ENCODE measurements at places on chromosomes 5 and 9.
A peak's percentile ranks its signal among the peaks of the same experiment; 100 is the strongest.

GRCh38 chr9:130467316-130467715 is 22.6 kb downstream of the ASS1 start:
- DNase-seq = no peak
- H3K27ac ChIP-seq = no peak overlapping the region
- H3K27me3 ChIP-seq = peaks cover 33% of the 10 kb centered on the region
- no peak overlapping the region for H3K4me3 ChIP-seq
- H3K4me1 ChIP-seq = no peaks in the 10 kb centered on the region
- no peaks in the 10 kb centered on the region for H3K36me3 ChIP-seq

- H3K27ac ChIP-seq = peak overlapping the region; percentile 28
- H3K4me3 ChIP-seq = no peak overlapping the region
- H3K27me3 ChIP-seq = peaks cover 8% of the 10 kb centered on the region
- H3K36me3 ChIP-seq = peaks cover 5% of the 10 kb centered on the region
- peaks cover 16% of the 10 kb centered on the region for H3K4me1 ChIP-seq
- peak; percentile 45 for DNase-seq
Measured at GRCh38 chr9:7216004-7216841, 458.4 kb downstream of the KDM4C start.

DNA sequence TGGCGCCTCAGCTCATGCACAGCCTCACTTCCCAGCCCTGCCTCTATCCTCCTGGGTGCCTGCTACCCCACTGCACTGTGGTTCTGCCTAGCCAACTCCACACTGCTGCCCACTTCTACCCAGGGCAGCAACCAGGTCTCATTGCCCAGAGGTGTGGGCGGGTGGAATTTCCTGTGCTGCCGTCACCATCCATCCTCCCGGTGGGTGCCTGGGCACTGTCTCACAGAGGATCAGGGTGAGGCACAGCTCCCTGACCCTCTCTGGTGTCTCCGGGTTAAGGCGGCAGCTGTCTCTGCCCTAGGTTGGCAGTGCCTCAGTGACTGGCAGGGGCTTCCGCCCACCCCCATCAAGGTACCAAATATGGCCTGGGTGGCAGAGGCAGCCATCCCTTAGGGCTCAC is 4.3 kb upstream of the MTMR12 start:
- H3K4me3 ChIP-seq = no peak overlapping the region
- peaks cover 5% of the 10 kb centered on the region for H3K36me3 ChIP-seq
- no peak overlapping the region for H3K27ac ChIP-seq
- H3K4me1 ChIP-seq = peaks cover 9% of the 10 kb centered on the region
- peaks cover 2% of the 10 kb centered on the region for H3K27me3 ChIP-seq

DNA sequence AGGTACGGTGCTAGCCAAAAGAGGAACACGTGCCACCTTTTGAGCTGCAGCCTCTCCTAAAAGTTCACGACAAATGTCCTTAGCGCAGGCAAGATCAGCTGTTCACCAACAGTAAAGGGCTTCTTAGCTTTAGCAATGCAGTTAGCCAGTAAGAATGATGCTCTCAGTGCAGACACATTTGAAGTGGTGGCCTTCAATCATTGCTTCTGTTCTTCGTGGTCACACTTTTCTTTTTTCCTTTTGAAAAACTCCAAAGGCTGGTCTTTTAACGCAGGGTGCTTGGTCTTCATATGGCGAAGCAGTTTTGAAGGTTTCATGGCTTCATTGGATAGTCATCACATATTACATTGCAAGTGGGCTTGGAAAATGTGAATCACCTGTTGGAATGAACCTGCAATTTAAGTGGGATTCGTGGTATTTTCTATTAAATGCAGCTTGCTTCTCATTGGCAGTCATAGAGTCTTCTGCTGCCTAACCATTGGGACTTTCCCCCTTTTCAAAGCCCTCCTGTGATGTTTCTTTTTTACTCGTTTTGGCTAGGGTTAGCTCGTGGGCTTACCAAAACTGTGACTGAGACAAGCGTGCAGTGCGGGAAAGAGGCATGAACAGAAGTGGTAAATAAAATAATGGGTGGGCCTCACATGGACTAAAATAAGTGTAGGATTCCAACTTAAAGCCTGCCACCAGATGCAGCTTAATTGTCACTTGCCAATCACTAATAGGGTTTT is 100.9 kb downstream of the MRPL36 start:
- peaks cover 25% of the 10 kb centered on the region for H3K4me1 ChIP-seq
- H3K27ac ChIP-seq = peak overlapping the region; percentile 17
- no peak for DNase-seq
- H3K27me3 ChIP-seq = peaks cover 12% of the 10 kb centered on the region
- no peak overlapping the region for H3K4me3 ChIP-seq

- no peaks in the 10 kb centered on the region for H3K36me3 ChIP-seq
- H3K27me3 ChIP-seq = no peaks in the 10 kb centered on the region
- no peak overlapping the region for H3K27ac ChIP-seq
- no peaks in the 10 kb centered on the region for H3K4me1 ChIP-seq
- no peak for DNase-seq
- no peak overlapping the region for H3K4me3 ChIP-seq
Measured at GRCh38 chr9:22650946-22651345, 204.3 kb downstream of the DMRTA1 start.

DNA sequence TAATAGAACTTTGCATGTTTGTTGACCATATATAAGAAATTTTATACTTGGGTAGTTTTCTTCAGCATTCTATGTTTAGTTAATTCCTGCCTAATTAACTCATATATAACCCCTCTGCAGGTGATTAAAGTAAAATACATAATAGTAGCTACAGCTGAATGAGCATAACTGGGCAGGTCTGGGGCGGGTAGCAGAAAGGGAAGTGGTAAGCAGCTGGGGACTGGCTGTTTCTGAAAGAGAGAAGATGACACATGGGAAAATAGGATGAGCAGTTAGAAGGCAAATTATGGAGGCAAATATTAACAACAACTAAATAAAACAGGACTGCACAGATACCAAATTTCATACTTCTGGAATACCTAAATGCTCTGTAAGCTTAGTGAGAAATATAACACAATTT is 128.1 kb downstream of the CPLANE1 start:
- no peaks in the 10 kb centered on the region for H3K27me3 ChIP-seq
- H3K4me1 ChIP-seq = no peaks in the 10 kb centered on the region
- peaks cover 6% of the 10 kb centered on the region for H3K36me3 ChIP-seq
- no peak for DNase-seq
- no peak overlapping the region for H3K27ac ChIP-seq

DNA sequence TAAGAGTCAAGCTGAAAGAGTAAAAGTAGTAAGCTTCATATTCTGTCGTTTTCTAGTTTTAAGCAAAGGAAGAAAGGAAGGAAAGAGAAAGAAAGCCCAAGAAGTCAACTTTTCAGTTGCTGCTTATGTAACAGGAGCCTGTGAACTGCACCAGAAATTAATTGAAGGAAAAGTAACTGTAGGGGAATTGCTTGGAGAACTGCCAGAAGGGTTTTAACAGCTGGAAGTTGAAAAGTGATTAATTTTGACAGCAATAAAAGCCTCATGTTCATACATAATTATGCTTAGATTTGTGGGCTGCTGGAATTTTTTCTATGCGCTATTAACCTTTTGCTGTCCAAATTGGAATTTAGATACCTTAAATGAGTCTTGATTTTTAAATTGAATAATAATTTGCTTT is 255.7 kb downstream of the ENC1 start:
- H3K4me3 ChIP-seq = no peak overlapping the region
- no peaks in the 10 kb centered on the region for H3K36me3 ChIP-seq
- H3K4me1 ChIP-seq = no peaks in the 10 kb centered on the region
- H3K27me3 ChIP-seq = peaks cover 6% of the 10 kb centered on the region
- H3K27ac ChIP-seq = no peak overlapping the region

GRCh38 chr5:101045689-101046088 is 142.6 kb upstream of the ST8SIA4 start:
- no peaks in the 10 kb centered on the region for H3K4me1 ChIP-seq
- H3K4me3 ChIP-seq = no peak overlapping the region
- H3K27me3 ChIP-seq = no peaks in the 10 kb centered on the region
- DNase-seq = no peak
- H3K27ac ChIP-seq = no peak overlapping the region

DNA sequence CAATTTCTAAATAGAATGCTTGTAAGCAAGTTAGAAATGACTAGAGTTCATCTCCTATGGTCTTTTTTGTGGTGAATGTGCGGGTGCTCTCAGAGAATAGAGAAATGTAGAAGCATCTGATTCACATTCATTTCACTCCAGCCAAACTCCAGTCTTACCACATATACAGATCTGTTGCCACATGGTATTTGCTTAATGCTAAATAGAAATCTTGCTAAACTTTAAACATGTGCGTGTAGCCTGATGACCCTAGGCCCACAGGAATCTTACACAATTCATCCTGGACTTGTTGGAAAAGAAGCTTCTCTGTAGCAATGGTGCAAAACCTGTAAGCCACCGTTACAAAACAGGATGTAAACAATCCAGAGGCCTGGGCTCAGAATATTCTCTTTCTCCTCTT is 135.2 kb downstream of the PCSK1 start:
- no peaks in the 10 kb centered on the region for H3K36me3 ChIP-seq
- no peaks in the 10 kb centered on the region for H3K4me1 ChIP-seq
- DNase-seq = no peak
- peaks cover 2% of the 10 kb centered on the region for H3K27me3 ChIP-seq
- no peak overlapping the region for H3K4me3 ChIP-seq

- no peak for DNase-seq
- no peak overlapping the region for H3K27ac ChIP-seq
- no peaks in the 10 kb centered on the region for H3K36me3 ChIP-seq
- H3K4me1 ChIP-seq = no peaks in the 10 kb centered on the region
Measured at GRCh38 chr9:134590240-134591081, 51.1 kb upstream of the COL5A1 start.

- no peak overlapping the region for H3K4me3 ChIP-seq
- H3K4me1 ChIP-seq = peaks cover 60% of the 10 kb centered on the region
- peaks cover 25% of the 10 kb centered on the region for H3K36me3 ChIP-seq
- DNase-seq = no peak
- no peaks in the 10 kb centered on the region for H3K27me3 ChIP-seq
Measured at GRCh38 chr9:71752928-71753327, 15.4 kb downstream of the CEMIP2 start.

DNA sequence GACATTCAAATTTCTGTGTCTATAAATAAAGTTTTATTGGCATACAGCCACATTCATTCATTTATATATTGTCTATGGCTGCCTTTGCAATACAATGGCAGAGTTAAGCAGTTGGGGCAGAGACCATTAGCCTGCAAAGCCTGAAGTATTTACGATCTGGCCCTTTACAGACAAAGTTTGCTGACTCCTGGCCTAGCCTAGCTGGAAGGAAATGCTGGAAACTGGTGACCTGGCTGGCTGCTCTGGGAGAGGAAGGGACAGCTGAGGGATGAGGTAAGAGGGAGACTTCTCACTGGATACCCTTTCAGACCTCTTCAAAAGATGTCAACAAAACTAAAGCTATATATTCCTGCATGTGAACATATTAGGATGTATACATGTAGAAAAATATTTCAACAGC is 66.0 kb upstream of the PPARGC1B start:
- H3K4me3 ChIP-seq = no peak overlapping the region
- no peak overlapping the region for H3K27ac ChIP-seq
- peaks cover 2% of the 10 kb centered on the region for H3K27me3 ChIP-seq
- no peak for DNase-seq
- peaks cover 2% of the 10 kb centered on the region for H3K4me1 ChIP-seq

- no peak overlapping the region for H3K27ac ChIP-seq
- DNase-seq = no peak
- H3K36me3 ChIP-seq = peaks cover 2% of the 10 kb centered on the region
Measured at GRCh38 chr5:179795049-179795862, 1.5 kb downstream of the LTC4S start.

DNA sequence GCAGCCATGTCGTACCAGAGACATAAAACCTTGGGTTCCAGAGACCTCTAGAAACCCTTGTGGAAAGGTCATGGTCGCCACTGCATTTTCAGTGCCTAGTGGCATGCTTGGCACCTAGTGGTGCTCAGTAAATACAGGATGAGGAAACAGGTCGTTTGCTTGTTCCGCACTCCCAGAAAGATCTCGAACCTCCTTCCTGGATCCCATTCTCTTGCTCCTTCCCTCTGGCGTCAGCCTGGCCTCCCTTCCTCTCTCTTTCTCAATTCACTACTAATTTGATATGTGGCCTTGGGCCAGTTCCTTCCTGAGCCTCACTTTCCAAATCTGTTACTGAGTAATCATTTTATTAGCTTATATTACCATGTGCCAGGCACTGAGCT is 4.4 kb downstream of the NDST1 start:
- H3K27me3 ChIP-seq = no peaks in the 10 kb centered on the region
- H3K4me1 ChIP-seq = no peaks in the 10 kb centered on the region
- no peak overlapping the region for H3K27ac ChIP-seq
- no peak for DNase-seq
- H3K36me3 ChIP-seq = no peaks in the 10 kb centered on the region

DNA sequence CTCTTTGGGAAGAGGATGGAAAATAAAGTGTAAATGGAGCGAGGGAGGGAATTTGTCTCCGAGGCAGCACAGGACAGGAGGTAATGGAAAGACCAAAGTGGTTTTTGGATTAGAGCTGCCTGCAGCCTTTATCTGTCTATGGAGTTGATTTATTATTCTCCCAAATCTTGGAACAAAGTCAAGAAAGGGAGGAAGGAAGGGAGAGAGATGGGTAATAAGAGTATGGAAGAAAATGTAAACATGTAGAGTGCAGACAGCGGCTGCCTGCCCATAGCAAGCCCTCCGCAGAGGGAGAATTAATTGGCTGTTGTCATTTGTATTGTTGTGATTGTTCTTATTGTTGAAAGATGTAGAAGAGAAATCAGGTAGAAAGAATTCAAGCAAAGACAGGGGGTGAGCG is 15.7 kb downstream of the KCNIP1 start:
- H3K4me1 ChIP-seq = no peaks in the 10 kb centered on the region
- DNase-seq = no peak
- no peak overlapping the region for H3K27ac ChIP-seq
- H3K36me3 ChIP-seq = no peaks in the 10 kb centered on the region
- H3K27me3 ChIP-seq = peaks cover 9% of the 10 kb centered on the region
- no peak overlapping the region for H3K4me3 ChIP-seq
